Stimulated activated naive CD8-positive, alpha-beta T cell treated with anti-CD3 and anti-CD28 coated beads, Interleukin-15, amount 100 ng/mL, for 72 hours (primary cell): ENCODE measurements at places on chromosomes 1 and 21.
A peak's percentile ranks its signal among the peaks of the same experiment; 100 is the strongest.

GRCh38 chr1:24263211-24263610, 55.9 kb upstream of the GRHL3 start:
- DNase-seq: no peak

GRCh38 chr1:17795836-17796645, 40.9 kb downstream of the ACTL8 start:
- DNase-seq: no peak

DNA sequence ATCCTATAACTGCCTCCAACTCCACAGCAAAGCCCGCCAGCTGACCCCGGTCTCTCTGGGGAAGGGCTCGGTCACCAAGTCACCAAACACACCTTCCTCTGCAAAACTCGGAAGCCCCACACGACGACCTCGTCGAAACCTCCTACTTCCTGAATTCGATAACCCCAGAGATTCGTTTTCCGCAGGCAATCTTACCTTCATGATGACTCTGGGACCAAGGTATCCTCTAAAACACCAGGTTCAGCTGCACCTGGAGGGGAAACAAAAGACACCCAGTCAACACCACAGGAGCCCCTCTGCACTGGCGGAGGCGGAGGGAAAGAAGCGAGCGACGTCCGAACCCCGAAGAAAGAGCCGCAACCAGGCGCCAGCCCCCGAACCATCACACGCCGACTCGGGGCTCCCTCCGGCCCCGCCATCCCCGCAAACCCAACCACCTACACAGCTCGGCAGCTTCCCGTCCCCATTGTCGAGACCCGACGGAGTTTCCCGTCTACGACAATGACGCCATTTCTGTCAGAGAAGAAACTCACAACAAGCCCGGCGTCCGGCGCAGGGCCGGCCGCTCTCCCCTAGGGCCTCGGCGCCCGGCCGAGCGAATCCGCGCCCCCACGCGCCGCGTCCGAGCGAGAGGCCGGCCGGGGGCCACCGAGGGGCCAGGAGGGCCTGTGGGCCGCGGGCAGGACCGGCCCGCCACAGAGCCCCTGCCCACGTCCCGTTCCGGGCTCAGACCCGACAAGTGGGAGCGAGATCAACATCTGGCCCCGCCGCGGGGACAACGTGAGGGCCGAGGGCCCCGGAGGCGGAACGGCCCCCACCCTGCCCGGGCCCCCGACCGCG, 1.0 kb downstream of the ARID4B start:
- DNase-seq: peak; percentile 78

GRCh38 chr1:16442941-16443340, 2.4 kb downstream of the NECAP2 start:
- no peak for DNase-seq
